Bronchus fibroblast of lung (primary cell): ENCODE measurements at places on chromosomes 5 and 9. TPM values are rescaled to one million over a fixed set of nuclear protein-coding genes. Genes with fewer than 3 reads are reported as not detected.

Gene PCDHA4
- total RNA-seq, result under 0.01 TPM in 2 replicates

Gene PHF24
- 0.17 and 0.74 TPM in 2 replicates for total RNA-seq

Gene PCDHGB4
- 4.0 and 4.4 TPM in 2 replicates for total RNA-seq

Gene HMMR
- 40.6 and 55.0 TPM in 2 replicates for total RNA-seq

Gene SOX30
- 0.15 TPM in 1 of 2 replicates, not detected in the other for total RNA-seq

Gene GNA14
- total RNA-seq, result under 0.01 and 0.17 TPM in 2 replicates
